ENCODE measurements at places on chromosomes 4 and X.
A peak's percentile ranks its signal among the peaks of the same experiment; 100 is the strongest.

GRCh38 chrX:107712231-107713202 is 63.1 kb downstream of the TSC22D3 start:
- peaks cover 59% of the 10 kb centered on the region for H3K4me1 ChIP-seq
- H3K36me3 ChIP-seq = peaks cover 29% of the 10 kb centered on the region
- H3K4me3 ChIP-seq = peak overlapping the region; percentile 98
- DNase-seq = peak; percentile 34

DNA sequence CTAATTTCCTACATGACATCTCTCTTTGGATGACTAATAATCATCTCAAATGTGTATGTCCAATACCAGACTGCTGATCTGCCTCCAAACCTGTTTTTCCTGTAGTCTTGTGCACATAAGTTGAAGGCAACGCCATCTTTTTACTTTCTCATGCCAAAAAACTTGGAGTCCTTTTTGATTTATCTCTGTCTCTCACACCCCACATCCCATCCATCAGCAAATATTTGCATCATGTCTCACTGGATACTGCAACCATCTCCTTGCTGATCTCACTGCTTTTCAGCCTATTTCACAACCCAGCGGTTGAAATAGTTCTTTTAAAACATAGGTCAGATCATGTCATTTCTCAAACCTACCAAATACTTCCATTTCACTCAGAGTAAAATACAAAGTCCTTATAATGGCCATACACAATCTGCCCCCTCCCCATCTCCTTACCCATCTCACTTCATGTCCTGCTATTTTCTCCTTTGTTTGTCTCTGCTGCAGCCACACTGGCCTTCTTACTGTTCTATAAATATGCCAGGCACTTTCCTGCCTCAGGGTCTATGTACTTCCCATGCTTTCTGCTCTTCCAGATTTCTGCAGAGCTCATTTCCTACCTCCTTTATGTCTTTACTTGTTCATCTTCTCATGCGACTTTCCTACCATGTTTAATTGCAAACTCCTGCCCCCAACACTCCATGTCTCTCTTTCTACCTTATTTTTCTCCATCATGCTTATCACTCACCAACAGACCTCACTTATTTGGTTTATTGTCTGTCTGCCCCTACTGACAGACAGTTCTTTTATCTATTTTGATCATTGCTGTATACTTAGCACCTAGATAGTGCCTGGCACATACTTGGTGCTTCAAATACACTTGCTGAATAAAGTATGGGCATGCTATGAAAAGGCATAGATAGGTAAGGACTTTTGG is 98.8 kb downstream of the ANXA3 start:
- peaks cover 4% of the 10 kb centered on the region for H3K27me3 ChIP-seq
- H3K4me3 ChIP-seq = no peak overlapping the region
- DNase-seq = no peak
- H3K27ac ChIP-seq = no peak overlapping the region

- H3K4me3 ChIP-seq = peak overlapping the region; percentile 45
- H3K4me1 ChIP-seq = peaks cover 11% of the 10 kb centered on the region
- H3K36me3 ChIP-seq = no peaks in the 10 kb centered on the region
- DNase-seq = peak; percentile 30
- H3K27ac ChIP-seq = no peak overlapping the region
- no peaks in the 10 kb centered on the region for H3K27me3 ChIP-seq
Measured at GRCh38 chr4:4762909-4763821, 96.3 kb upstream of the MSX1 start.

DNA sequence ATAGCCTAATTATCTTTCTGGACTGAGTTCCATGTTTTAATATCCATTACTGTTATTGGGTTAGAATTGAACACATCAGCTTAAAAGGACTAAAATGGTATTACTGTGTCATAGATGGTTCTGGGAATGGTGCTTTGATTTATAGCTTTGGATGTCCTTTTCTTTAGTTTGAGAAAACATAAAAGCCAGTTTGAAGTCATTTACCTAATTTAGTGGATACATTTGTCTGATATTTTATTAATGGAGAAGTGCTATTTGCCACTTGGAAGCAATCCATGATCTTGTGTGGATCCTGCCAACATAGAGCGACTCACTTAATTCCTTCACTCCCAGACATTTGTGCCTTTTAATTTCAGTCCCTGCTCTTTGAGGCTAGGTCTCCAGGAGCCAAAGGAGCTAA is 212.4 kb upstream of the PACRGL start:
- DNase-seq = no peak
- no peak overlapping the region for H3K27ac ChIP-seq
- no peaks in the 10 kb centered on the region for H3K36me3 ChIP-seq
- no peak overlapping the region for H3K4me3 ChIP-seq
- H3K4me1 ChIP-seq = no peaks in the 10 kb centered on the region

DNA sequence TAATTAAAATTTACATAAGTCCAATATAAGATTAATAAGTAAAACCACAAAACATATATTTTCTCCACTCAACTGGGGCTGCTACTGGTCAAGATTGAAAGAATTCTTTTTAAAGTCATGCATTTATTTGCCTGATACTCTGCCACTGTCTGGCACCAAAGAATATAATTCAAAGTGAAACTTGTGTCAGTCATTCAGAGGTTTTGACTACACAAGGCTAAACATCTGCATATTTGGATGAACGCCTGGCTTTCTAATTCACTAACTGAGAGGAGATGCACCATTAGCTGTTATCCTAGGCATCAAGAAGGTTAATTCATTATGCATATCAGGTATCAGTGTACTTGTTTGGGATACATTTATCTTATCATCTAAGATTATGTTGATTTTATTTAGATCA is 598.5 kb downstream of the CENPC start:
- no peak overlapping the region for H3K27ac ChIP-seq
- H3K36me3 ChIP-seq = no peaks in the 10 kb centered on the region
- no peaks in the 10 kb centered on the region for H3K27me3 ChIP-seq
- no peak overlapping the region for H3K4me3 ChIP-seq

GRCh38 chr4:85715991-85716737 is 241.2 kb downstream of the ARHGAP24 start:
- H3K4me1 ChIP-seq = no peaks in the 10 kb centered on the region
- DNase-seq = no peak
- no peaks in the 10 kb centered on the region for H3K27me3 ChIP-seq

GRCh38 chrX:131633285-131633917 is 89.5 kb downstream of the OR13H1 start:
- no peak overlapping the region for H3K4me3 ChIP-seq
- DNase-seq = peak; percentile 39
- no peaks in the 10 kb centered on the region for H3K27me3 ChIP-seq
- no peak overlapping the region for H3K27ac ChIP-seq
- H3K36me3 ChIP-seq = no peaks in the 10 kb centered on the region

GRCh38 chr4:173492315-173492714 is 37.7 kb downstream of the HAND2 start:
- peaks cover 8% of the 10 kb centered on the region for H3K4me1 ChIP-seq
- peaks cover 14% of the 10 kb centered on the region for H3K27me3 ChIP-seq
- H3K4me3 ChIP-seq = no peak overlapping the region
- no peak overlapping the region for H3K27ac ChIP-seq

DNA sequence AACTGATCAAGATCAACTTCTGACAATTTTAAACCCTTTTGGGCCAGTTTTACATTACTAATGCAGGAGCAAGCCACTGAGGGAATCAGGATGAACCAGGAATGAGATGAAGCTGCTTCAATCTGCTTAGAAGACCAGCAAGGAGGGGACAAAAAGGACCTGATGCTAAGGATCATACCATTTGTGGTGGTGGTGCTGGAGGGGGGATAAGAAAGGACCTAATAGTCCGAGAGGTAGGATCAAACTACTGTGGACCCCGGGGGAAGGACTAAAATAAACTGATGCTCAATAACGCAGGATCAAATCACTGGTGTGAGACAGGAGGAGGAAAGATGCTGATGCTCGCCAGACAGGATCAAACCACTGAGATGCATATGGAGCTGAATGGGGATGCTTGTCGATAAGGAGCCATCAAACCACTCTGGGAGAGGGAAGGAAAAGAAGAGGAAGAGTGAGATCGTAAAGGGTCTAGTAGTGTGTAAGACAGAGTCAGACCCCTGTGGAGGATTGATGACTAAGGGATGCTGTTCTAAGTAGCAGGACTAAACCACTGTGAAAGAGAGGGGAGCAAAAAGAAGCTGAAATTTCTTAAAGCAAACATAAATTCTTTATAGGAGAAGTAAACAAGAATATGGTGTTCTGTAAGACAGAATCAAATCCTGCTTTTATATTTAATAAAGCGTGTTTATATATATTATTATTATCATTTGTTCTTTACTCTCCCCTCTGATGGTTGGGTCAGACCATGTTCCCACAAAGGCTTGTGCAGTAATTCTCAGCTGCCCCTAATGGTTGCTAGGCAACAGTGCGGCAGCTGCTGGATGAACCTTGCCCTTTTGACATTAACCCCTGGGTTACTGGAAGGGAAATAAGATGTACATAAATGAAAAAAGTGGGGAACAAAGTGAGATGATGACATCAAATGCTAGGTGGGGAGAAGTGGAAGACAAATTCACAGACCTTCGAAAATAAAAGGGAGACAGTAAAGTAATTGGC is 432.5 kb upstream of the FGF16 start:
- no peaks in the 10 kb centered on the region for H3K36me3 ChIP-seq
- no peak for DNase-seq
- no peak overlapping the region for H3K27ac ChIP-seq
- no peaks in the 10 kb centered on the region for H3K27me3 ChIP-seq
- no peak overlapping the region for H3K4me3 ChIP-seq

DNA sequence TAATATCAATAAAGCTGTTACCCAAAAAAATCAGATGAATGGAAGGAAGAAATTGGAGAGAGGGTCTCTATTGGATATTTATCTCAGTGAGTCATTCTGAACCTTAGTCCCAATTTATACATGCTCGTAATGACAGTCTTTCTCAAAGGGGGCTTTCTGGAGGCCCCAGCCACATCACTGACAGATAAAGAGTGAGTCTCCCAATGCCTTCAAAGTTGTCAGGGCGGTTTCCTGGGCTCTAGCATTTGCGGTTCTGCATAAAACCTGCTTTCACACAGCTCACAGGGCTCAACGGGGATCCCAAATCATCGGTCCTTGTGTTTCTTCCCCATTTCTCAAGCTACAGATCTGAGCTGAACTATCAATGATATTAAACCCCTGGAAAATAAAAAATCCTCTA is 17.3 kb downstream of the TCEANC start:
- no peaks in the 10 kb centered on the region for H3K36me3 ChIP-seq
- H3K27me3 ChIP-seq = no peaks in the 10 kb centered on the region
- no peak overlapping the region for H3K4me3 ChIP-seq
- H3K27ac ChIP-seq = no peak overlapping the region
- H3K4me1 ChIP-seq = peaks cover 4% of the 10 kb centered on the region

- H3K27me3 ChIP-seq = no peaks in the 10 kb centered on the region
- no peak overlapping the region for H3K4me3 ChIP-seq
- no peak overlapping the region for H3K27ac ChIP-seq
- no peaks in the 10 kb centered on the region for H3K4me1 ChIP-seq
Measured at GRCh38 chr4:52102587-52102986, 51.5 kb downstream of the SPATA18 start.

- DNase-seq = no peak
- no peaks in the 10 kb centered on the region for H3K27me3 ChIP-seq
- H3K4me1 ChIP-seq = no peaks in the 10 kb centered on the region
- H3K27ac ChIP-seq = no peak overlapping the region
- no peak overlapping the region for H3K4me3 ChIP-seq
Measured at GRCh38 chr4:138537731-138538490, 295.8 kb upstream of the SLC7A11 start.

- H3K36me3 ChIP-seq = no peaks in the 10 kb centered on the region
- H3K4me1 ChIP-seq = no peaks in the 10 kb centered on the region
- H3K27ac ChIP-seq = no peak overlapping the region
- peaks cover 3% of the 10 kb centered on the region for H3K27me3 ChIP-seq
Measured at GRCh38 chr4:145493166-145493565, 11.5 kb downstream of the SMAD1 start.

Measured in CD4-positive, CD25-positive, alpha-beta regulatory T cell (primary cell).